COLO829 (cell line): ENCODE measurements at places on chromosomes 4 and X.

DNA sequence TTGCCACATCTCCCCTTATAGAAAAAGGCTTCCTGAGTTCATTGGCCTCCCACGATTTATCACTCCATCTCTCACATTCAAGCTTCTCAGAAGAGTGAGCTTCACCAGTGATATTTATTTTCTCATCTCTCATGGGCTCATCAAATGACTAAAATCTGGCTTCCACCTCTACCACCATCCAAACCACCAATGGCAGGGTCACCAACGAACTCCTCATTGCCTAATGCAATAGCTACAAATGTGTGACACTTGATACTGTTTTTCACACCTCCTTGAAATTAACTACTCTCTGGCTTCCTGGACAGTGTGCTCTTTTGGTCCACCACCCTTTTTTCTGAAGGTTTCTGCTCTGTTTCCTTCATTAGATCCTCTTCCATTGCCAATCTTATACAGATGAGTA, 129.0 kb downstream of the SH2D1A start:
- no peak for DNase-seq

GRCh38 chr4:36237366-36238313, 6.7 kb downstream of the ARAP2 start:
- DNase-seq: no peak

DNA sequence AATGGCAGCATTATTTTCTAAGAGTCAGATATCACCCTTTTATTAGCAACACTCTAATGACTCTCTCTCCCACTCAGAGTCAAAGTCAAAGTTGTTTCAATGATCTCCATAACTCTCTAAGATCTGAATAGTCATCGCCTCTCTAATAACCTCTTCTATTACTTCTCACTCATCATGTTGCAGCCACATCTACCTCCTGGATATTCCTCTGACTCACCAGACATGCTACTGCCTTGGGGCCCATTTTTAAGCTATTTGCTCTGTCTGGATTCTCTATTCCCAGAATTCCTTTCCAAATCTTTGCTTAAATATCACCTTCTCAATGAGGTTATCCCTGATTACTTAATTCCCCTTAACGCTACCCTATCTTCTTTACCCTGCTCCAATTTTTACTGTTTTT, 391.8 kb upstream of the MAGEB16 start:
- DNase-seq: no peak

DNA sequence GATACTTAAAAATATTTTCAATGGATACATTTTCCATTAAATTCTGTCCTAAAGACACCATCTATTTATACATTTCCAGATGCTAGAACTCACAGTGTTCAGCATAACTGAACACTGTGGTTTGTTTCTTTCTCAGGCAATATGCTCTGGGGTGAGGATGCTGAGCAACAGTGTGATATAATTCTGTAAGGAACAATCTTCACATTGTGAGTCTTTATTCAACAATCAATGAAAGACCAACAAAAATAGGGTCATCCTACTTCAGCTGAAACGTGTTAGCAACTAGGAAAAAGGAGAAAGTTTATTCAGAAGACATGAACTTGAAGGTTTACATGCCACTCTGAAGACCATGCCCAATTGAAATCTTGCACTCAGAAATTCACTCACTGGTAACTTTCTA, 284.8 kb downstream of the UNC5C start:
- DNase-seq: no peak

- DNase-seq: no peak
Measured at GRCh38 chr4:4689694-4690440, 148.0 kb upstream of the STX18 start.

DNA sequence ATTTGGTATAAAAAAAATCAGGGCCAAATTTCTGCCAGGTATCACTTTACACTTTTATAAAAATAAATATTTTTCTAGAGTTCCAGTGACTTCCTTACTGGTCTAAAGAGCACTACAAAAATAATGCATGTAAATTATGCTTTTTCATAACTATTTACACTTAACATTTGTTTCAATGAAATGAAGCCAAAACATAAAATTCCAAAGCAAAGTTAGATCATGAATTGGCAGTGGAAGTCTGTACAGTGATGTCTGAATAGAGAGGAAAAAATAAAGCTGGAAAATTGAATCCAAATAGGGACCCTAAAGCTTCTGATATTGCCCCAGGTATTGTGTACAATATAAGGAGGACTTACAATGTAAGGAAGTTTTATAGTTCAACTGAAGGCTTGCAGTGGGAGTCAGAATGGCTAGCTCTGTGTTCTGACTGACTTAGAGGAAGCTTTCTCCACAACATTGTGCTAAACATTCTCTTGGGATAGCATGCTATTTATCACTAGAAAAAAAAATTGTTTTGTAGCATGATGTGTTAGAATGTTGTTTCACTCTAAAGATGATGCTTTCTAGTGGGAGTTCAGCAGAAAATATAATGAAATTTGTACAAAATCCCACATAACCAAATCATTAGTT, 288.2 kb upstream of the UGT8 start:
- no peak for DNase-seq

GRCh38 chrX:45992402-45993123, 552.7 kb downstream of the ZNF674 start:
- no peak for DNase-seq

DNA sequence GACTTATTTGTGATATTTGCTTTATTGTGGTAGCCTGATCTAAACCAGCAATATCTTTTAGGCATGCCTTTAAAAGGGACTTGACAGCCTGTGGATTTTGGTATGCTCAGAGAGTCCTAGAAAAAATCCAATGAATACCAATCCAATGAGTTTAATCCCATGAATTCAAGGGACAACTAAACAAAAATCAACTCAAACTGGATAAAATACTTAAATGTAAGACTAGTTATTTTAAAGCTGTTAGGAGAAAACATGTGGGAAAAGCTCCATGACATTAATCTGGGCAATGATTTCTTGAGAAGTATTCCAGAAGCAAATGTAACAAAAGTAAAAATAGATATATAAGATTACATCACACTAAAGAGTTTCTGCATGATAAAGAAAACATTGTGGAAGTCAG, 711.5 kb upstream of the PITX2 start:
- no peak for DNase-seq

GRCh38 chr4:38923746-38924145, 56.1 kb downstream of the FAM114A1 start:
- DNase-seq: no peak

GRCh38 chr4:150145946-150146340, 67.7 kb downstream of the DCLK2 start:
- no peak for DNase-seq

DNA sequence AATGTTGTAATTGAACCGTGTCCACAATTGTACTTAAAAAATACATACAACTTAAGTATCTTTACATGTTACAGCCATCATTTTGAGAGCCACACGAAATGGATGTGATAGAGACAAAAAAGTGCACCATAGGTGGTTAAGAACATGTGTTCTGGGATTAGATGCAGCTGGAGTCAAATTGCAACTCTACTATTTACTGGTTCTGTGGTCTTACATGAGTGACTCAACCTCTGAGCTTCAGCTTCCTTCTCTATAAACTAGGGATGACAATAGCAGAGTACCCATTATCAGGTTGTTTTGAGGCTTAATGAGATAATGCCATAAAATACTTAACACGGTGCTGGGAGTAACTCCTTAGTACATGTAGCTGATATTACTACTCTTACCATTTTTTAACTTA, 130.4 kb downstream of the IDS start:
- DNase-seq: no peak

- no peak for DNase-seq
Measured at GRCh38 chr4:103591841-103592240, 127.9 kb downstream of the TACR3 start.

GRCh38 chr4:48967631-48968030, 18.4 kb upstream of the CWH43 start:
- DNase-seq: no peak

DNA sequence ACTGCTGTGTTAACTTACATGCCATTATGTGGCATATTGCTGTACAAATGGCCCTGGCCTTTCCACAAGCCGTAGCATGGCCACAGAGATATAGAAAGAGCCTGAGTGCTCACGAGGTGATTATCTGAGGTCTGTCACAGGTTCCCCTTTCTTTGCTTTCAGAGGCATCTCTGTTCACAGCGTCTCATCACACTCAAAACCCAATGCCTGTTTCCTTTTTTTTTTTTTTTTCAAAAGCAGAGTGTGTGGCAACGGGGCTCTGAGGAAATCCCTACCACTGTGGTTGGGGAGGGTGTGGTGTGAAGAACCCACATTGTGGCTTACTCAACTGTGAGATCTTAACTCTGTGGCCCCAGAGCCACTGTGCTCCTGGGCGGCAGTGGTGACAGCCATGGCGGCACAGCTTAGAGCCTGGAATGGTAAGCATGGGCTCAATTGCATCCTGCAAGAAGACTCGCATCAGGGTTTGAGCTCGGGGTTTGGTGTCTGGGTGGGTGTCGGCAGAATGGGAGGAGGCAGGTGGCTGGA, 30.8 kb downstream of the RTL5 start:
- no peak for DNase-seq

DNA sequence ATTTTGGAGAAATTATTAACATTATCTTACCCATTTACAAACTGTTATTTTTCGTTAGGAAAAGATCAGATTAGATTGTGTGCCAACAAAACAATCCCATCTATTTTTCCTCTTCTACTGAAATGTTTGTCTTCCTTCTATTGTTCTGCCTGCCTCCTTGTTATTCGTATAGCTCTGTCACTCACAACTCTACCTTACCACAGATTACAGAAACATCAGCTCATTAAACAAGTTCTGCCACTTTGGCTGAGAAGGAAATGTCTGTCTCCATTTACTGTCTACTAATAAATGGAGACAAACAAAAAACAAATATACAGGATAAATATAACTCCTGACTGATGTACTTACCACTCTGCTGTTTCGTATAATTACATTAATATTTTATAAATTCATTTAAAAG, 211.4 kb downstream of the ENOX2 start:
- no peak for DNase-seq

GRCh38 chrX:12975991-12976558, 1.2 kb downstream of the TMSB4X start:
- peak; percentile 66 for DNase-seq

GRCh38 chr4:53586121-53586816, 5.0 kb downstream of the LNX1 start:
- peak; percentile 87 for DNase-seq

DNA sequence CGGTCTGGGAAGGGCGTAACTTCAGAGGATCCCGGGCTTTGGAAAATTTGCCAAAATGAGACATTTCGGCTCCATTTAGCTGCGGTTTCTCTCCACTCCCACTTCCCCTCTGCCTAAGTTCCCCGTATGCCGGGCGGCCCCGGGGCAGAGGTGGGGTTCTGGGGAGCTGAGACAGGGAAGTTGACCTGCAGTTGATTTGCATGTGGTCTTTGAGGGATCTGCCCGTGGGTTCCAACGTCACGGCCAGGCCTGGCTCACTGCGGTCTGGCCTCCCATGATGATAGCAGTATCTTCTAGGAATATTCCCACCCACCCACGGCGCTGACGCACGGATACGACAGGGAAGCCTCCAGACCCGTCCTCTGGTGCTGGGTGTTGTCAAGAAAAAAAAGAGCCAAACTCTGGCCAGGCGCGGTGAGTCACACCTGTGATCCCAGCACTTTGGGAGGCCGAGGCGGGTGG, 27.3 kb upstream of the CRLF2 start:
- DNase-seq: no peak

DNA sequence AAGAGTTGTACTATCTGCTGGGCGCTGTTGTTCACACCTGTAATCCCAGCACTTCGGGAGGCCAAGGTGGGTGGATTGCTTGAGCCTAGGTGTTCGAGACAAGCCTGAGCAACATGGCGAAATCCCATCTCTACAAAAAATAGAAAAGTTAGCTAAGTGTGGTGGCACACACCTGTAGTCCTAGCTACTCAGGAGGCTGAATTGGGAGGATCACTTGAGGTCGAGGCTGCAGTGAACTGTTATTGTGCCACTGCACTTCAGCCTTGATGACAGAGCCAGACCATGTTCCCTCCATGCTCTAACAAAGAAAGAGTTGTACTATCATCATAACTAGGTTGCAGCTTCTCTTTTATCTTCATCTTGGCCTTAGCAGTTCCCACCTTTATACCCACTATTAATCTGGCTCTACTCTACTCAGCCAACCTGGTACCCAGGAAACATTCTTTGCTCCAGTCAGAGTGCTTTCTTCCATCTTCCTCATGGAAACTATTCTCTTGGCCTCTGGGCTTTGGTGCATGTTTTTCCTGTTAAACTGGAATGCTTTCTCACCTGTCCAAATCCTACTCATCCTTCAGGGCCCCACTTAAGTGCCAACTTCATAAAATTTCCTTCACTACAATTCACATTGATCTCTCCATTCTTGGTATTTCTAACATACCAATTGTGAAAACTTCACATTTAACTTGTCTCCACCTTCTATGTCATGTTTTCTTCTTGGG, 18.2 kb downstream of the FABP2 start:
- no peak for DNase-seq

GRCh38 chr4:38060829-38061431, 100.7 kb downstream of the PTTG2 start:
- peak; percentile 8 for DNase-seq

DNA sequence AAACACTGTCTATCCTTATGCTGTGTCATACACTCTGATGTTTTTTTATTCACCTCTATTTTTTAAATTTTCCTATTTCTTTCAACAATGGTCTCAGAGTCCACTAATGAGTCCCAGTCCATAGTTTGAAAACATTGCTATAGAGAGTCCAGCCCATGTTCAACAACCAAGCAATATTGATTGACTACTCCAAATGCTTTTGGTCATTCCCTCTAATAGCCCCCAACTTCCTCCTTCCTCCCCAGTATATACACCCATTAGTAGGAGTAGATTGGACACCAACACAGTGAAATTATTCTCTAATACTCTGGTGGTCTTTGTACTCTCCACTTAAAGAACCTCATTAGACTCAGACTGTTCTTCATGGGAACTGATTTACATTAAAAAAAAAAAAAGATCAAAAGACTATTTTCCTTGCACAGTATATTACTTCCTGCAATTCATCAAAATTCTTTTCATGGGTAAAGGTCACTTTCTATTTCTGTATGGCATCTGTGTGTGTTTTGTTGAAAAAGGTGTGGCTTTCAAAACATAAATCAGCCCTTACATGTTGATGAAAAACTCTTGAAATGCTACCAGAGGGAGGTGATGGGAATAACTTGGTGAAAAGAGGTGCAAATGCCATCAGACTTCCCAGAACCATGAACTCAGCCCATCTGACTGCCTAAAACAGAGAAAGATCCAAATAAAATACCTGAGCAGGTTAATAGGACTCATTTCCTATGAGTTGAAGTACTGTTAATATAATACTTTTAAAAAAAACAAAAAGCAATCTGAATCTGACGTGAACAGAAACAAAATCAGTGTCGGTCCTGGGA, 250.3 kb upstream of the KLF3 start:
- DNase-seq: peak; percentile 28

- no peak for DNase-seq
Measured at GRCh38 chrX:9476810-9477575, 12.1 kb downstream of the TBL1X start.

DNA sequence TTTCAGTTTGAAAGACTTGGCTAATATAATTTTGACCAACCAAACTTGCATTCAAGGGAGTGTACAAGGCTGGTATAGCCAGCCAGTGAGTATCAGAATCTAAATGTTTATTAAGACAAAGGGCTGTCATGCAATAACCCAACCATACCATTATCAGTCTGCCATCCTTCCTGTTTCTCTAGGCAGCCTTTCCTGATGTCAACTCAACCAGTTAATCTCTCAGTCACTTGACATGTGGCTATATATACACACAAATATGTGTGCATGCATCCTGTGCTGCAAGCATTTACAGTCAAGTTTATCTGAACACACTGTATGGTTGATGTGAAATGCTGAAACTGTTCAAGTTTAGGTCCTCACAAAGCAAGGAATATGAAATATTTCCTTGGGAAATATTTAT, 17.2 kb downstream of the BTK start:
- no peak for DNase-seq
